ENCODE measurements at places on chromosomes 3 and 15. TPM values are rescaled to one million over a fixed set of nuclear protein-coding genes. Genes with fewer than 3 reads are reported as not detected.

- DNase-seq = no peak
Observed at GRCh38 chr3:182212479-182213076, 500.9 kb downstream of the SOX2 start.

Gene CD200R1L
- total RNA-seq = not detected

DNA sequence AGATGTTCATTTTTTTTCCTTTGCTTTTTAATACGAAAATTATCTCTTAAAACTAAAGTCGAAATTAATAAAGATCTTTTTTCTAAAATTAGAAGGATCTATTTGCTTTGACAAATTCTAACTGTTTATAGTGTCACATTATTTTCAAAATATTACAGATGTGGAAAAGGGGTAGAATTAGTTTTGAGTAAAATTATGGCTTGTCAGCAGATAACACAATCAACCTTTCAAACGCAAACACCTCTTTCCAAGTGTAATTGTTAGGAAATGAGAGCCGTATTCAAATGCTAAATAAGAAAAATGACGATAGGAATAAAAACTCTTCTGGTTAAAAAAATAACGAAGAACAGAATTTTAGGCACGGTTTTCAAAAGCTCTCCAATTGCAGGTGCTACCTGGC, 704.7 kb downstream of the NLGN1 start:
- DNase-seq = no peak

DNA sequence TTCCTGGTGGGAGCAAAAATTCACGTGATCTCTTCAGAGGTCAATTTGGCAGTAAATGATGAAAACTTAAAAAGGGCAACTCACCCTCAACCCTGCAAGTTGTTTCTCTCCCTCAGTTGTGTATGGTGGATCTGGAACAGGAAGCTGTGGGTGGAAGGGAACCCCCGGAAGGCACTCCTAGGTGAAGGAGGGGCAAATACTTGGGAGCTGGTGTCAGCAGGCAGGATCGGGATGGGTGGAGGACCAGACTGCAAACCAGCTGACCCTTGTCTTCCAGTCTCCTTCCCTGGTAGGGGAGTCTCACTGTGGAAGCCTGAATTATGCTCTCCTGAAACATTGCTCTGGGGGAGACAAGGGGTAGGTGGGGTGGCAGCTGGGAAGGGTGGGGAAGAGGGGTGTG, 33.5 kb downstream of the PRR23E start:
- no peak for DNase-seq

Gene C2CD4A
- total RNA-seq = not detected

- no peak for DNase-seq
Observed at GRCh38 chr15:46595016-46595415, 960.2 kb downstream of the SQOR start.

DNA sequence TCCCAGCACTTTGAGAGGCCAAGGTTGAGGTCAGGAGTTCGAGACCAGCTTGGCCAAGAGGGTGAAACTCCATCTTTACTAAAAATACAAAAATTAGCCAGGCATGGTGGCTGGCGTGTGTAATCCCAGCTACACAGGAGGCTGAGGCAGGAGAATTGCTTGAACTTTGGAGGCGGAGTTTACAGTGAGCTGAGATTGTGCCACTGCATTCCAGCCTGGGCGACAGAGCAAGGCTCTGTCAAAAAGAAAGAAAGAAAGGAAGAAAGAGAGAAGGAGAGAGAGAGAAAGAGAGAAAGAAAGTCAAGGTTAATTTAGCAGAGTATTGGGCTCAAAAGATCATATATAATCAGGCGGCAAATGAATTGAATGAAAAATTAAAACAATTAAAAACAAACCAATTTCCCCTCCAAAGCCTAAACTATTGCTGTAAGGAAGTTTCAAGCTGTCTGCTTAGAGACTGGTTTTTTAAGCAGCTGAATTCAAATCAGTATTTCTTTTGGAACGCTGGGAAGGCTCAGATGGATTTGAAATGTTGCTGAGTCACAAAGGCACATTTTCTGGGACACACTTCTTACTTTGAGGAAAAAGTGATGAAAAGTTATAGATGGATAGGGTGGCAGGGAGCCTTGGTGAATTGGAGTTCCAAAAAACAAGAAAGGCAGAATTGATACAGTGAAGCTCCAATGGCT, 81.3 kb upstream of the BHLHE40 start:
- no peak for DNase-seq

Gene OR4F6
- not detected for total RNA-seq

Gene SPESP1
- not detected for total RNA-seq

Measured in osteocyte (in vitro differentiated cells).